NCI-H2081 treated with DMSO at 0.1 percent for 48 hours (cell line): ENCODE measurements at places on chromosomes 16 and 17.

- DNase-seq, result no peak
Measured at GRCh38 chr16:87311387-87311786, 5.8 kb downstream of the C16orf95 start.

DNA sequence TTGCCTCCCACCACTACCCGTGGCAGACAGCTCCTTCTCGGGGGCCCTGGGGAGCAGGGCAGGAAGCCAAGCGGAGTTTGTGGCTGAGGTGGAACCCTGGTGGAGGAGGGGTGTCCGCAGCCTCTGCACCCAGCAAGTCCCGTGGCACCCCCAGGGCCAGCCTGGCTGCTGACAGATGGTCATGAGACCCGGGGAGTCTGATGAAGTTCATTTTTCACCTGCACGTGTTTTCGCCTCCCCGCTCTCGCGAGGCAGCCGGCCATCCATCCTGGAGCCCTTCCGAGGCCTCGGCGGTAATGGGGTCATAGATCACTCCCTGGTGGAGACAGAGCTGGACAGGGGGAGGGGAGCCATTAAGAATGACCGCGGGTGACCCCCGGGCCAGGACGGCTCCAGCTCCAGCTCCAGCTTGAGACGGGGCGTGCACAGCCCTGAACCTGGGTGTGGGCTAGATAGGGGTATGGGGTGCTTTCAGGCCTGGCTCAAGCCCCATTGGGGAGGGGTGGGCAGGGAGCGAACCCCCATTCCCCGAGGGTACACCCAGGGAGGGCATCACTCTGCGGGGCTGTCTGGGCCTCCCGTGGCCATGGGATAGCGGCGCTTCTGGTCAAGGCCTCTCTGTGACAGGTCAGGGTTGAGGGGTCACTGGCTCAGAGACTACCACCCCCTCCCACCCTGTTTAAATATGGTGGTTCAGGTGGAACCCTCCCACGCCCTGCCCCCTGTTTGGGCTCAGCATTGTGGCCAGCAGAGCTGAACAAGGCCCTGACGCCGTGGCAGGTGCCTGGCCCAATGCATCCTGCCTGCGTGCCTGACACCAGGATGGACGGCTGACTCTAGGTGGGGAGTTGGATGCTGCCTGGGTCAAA lies 227.4 kb upstream of the GSE1 start:
- DNase-seq, result no peak

DNA sequence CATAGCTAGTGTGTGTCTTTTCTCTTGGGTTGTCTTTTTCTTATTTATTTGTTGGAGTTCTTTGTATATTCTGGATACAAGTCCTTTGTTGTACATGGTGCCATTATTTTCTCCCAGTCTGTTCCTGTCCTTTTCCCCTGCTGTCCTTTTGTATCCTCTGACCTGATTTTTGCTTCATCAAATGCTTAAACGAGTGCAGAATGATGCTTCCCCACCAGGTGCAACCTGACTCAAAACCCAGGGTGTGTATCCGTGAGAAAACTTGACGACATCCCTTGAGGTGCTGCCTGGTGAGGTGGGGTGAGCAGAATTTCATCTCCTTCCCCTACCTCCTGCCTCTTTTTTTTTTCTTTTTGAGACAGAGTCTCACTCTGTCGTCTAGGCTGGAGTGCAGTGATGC lies 88.6 kb downstream of the NTN1 start:
- DNase-seq, result no peak

- DNase-seq, result no peak
Measured at GRCh38 chr16:1924095-1924494, 5.9 kb upstream of the HS3ST6 start.

- no peak for DNase-seq
Measured at GRCh38 chr16:89805136-89805905, 11.1 kb downstream of the FANCA start.

GRCh38 chr16:79601092-79601930 lies 774 bp upstream of the MAF start:
- DNase-seq, result no peak

DNA sequence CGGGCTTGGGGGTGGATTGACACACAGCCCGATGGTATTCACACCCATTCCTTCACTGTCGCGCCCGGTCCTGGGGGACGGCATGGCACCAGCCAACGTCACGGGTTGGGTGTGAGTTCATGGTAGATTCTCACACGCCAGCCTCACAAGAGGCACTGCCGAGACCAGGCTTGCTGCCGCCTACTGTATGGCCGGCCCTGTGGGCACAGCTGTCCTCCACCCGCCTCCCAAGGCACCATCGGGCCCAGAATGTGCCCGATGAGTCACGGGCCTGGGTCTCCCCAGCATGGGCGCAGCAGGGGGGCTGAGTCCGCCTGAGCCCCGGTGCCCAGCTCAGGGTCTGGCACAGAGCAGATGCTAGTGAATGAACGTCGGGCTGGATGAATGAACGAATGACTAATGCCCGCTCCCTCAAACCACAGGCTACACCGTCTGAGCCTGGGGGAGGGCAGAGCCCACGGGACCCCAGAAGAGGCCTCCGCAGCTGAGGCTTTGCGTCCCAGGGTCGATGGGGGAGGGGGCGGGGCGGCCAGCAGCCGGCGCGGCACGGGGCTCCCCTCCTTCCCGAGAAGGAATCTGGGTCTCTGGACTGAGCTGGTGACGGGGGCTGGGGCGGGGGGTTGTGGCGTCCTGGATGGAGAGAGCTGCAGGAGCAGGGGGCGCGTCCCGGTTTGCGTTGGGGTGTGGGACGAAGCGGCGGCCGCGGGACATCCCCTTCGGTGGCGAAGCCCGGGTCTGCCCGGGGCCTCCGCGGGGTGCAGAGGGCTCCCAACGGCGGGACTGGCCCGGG lies 829 bp downstream of the PITPNM3 start:
- no peak for DNase-seq

DNA sequence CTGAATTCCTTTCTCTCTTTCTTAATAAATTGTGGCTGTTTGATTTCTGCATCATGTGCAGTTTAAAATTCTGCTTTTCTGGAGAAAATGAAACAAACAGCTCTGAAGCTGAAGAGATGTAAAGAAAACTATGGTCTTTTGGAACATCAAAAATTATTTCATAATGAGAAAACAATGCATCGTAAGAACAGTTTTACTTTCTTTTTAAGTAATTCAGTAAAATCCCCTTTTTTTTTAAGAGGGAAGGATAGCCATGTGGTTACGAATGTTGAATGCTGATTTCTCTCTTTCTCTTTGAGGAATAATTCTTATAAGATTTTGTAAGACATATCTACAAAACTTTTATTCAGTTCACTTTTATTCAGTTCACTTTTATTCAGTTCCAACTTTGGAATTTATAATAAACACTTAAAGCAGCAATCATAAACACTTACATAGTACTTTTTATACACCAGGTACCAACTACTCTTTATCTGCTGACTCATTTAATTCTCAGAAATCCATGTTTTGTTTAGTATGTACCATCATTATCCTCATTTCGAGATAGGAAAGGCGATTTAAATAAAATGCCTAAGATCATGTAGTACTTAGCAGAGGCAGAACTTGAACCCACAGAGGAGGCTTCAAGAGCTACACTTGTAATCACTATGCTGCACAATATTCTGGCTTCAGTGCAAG lies 26.6 kb downstream of the CNTNAP4 start:
- DNase-seq, result no peak

DNA sequence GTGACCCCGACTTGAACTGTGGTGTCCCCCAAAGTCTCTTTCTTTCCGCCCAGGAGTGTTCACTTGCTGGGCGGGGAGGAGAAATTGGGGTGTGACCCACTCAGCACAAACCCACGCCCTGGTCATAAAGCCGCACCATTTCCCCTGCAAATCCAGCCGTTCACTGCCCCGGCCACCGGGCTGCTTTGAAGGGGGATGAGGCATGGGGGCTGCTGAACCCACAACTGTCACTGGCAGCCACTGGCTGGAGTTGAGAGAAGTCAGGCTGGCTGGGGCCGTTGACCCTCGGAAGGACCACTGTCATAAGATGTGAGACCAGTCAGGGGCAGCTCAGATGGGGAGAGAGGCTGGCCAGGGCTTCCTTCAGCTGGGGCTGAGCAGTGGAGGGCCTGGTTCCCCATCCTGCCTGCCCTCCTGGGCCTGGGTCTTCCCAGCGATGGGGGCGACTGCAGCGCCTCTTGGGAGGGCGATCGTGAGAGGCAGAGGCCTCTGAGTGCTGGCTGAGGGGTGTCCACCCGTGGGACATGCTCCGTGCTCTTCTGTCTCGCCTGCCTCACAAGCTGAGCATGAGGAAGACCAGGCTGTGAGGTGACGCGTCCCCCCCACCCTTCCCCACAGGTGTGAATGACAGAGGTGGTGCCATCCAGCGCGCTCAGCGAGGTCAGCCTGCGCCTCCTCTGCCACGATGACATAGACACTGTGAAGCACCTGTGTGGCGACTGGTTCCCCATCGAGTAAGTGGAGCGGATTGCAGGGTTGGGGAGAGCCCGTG lies 19.5 kb downstream of the C16orf90 start:
- no peak for DNase-seq

- DNase-seq, result no peak
Measured at GRCh38 chr17:68516732-68517131, 4.5 kb downstream of the PRKAR1A start.

DNA sequence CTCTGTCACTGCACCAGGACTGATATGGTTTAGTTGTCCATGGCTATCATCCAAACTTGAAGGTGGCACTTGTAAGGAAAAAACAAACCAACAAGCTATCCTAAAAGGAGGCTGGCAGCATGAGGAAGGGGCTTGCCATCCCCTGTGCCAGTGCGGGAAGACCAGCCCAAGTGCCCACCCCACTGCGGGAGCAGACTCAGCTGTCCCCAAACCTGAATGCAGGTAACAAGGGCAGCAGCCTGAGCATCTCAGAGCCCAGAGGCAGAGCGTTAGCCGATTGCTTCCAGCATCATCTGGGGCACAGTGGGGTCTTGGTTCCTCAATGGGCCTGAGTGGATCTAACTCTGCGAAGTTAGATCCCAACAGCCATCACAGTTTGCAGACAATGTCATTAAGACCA lies 29.2 kb upstream of the C16orf78 start:
- DNase-seq, result no peak
